Fibroblast of skin of right biceps (primary cell): ENCODE measurements at places on chromosomes 7 and 10.

GRCh38 chr7:98203261-98203963 is 7.8 kb upstream of the BHLHA15 start:
- DNase-seq, result no peak

- no peak for DNase-seq
These were observed 270.1 kb downstream of the CACNA2D1 start for GRCh38 chr7:82173400-82174021.

DNA sequence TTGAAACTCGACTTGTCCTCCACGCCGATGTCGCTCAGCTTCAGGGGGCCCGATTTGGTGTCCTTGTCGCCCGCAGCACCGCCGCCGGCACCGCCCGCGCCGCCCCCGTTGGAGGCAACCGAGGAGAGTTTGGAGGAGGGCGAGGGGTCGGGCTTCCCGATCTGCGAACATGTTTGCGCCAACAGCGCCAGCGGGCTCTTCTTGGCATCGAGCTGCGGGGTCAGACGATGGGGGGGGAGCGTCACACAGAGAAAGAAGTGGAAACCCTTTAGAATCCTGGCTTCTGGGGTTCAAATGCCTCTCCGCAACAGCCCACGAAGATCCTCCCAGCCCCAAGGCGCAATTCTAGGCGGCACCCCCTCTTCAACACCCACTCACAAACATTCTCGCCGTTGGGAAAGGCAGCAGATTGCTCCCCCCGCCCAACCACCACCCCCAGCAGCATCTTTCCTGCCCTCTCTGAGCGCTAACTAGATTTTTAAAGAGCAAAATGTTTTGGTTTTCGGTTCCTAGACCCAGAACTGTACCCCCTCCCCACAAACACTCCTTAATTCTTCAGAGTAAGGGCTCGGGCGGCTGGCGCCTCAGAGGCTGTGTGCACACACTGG is 1.3 kb downstream of the ZNF503 start:
- DNase-seq, result no peak

GRCh38 chr7:52689912-52690311 is 345.5 kb upstream of the POM121L12 start:
- no peak for DNase-seq

GRCh38 chr7:147492606-147493005 is 1098.0 kb upstream of the C7orf33 start:
- DNase-seq, result peak; percentile 84

GRCh38 chr7:83579740-83580139 is 69.2 kb downstream of the SEMA3E start:
- peak; percentile 17 for DNase-seq

- DNase-seq, result no peak
These were observed 80.7 kb downstream of the CDK6 start for GRCh38 chr7:92755680-92756079.

- no peak for DNase-seq
These were observed 48.0 kb upstream of the SP8 start for GRCh38 chr7:20834656-20835055.

GRCh38 chr7:77337456-77337990 is 78.6 kb downstream of the GSAP start:
- no peak for DNase-seq

- DNase-seq, result no peak
These were observed 63.4 kb downstream of the KIAA1549 start for GRCh38 chr7:138917771-138918170.

DNA sequence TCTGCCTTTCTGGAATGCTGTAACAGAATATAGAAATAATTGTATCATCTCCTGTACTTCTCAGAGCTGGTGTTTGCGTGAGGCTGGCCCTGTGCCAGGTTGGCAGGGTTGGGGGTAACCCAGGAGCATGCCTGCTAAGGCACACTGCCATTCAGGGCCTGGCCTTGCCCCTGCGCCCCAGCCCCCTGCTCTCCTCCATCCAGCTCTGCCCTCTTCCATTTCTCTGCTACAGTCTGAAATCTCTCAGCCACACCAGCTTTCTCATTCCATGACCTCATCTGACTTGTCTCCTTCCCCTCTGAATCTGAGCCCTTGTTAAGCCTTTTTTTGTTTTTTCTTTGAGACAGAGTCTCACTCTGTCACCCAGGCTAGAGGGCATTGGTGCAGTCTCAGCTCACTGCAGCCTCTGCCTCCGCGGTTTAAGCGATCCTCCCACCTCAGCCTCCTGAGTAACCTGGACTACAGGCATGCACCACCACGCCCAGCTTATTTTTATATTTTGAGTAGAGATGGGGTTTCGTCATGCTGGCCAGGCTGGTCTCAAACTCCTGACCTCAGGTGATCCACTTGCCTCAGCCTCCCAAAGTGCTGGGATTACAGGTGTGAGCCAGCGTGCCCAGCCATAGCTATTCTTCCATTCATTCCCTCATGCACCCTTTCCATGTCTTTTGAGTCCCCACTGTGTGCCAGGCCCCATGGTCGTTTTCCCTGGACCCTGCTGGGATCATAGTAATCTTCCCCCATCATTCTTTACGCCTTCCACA is 206.8 kb downstream of the CUX1 start:
- DNase-seq, result no peak

DNA sequence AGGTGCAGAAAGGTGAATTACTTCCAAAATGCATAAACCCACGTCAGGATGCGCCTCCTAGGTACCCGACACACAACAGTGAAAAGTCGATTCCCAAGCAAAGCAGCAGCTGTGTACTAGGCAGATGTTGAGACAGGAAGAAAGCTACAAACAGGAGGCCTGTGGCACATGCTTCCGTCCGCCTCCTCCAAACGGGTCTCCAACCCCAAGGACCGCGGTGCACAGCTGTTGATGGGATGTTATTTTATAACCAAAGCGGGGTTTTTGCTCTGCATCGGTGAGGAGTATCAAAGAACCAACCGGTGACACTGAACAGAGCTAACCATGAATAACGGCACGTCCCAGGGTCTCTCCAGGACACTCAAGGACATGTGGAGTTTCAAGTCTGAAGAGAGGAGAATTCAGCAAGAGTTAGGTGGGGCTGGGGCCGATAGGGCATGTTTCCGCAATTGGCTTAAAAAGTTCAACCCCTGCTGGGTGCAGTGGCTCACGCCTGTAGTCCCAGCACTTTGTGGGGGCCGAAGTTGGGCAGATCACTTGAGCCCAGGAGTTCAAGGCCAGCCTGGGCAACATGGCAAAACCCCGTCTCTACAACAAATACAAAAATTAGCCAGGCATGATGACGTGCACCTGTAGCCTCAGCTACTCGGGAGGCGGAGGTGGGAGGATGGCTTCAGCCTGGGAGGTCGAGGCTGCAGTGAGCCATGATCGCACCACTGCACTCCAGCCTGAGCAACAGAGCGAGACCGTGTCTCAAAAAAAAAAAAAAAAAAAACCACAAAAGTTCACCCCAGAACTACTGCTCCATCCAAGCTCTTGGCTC is 108.0 kb downstream of the SMURF1 start:
- DNase-seq, result no peak

GRCh38 chr10:74118804-74119203 is 31.8 kb downstream of the AP3M1 start:
- DNase-seq, result no peak

DNA sequence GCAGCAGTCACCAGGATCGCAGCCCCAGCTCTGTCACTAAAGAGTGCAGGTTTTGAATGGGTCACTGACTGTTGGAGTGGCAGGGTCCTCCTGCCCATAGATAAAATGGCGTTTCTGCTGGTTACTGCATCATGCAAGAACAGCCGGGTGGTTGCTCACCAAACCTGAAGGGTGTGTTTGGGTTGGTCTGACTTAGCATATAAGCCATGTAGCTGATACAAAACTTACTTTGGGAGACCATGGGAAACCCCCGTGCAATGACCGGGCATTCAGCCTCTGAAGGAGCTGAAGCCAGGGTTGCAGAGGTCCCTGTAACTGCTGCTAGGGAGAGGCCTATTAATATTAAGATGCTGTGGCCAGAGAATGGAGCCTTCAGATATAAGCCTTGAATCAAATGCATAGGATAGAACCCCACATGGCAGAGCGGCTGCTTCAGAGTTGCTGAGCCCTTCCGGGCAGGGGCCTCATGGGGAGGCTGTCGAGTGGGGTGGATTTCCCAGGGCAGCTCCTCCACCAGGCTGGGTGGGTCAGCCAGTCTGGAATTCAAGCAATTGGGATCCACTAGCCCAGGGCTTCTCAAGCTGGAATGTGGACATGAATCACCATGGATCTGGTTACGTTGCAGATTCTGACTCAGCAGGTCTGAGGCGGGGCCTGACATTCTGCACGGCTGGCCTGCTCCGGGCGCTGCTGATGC is 70.9 kb upstream of the CTBP2 start:
- DNase-seq, result peak; percentile 96

DNA sequence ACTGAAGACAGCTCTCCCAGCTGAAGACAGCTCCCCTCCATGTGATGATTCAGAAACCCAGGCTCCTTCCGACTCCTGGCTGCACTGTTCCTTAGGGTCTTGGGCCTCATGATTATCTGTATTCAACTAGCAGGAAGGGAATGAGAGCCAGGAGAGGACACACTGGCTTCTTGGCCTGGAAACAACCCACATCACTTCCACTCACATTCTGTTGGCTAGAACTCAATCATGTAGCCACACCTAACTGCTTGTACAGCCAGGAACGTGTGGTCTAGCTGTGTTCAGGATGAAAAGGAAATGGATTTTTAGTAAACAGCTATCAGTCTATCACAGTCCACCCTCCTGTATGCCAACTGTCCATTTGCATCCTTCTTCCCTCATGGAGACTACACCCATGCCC is 30.5 kb upstream of the XPNPEP1 start:
- DNase-seq, result no peak

- no peak for DNase-seq
These were observed 585.9 kb upstream of the GHITM start for GRCh38 chr10:83553366-83553765.

- DNase-seq, result peak; percentile 9
These were observed 14.8 kb downstream of the BBS9 start for GRCh38 chr7:33143996-33144718.

GRCh38 chr10:130547368-130547767 is 411.2 kb downstream of the GLRX3 start:
- no peak for DNase-seq

DNA sequence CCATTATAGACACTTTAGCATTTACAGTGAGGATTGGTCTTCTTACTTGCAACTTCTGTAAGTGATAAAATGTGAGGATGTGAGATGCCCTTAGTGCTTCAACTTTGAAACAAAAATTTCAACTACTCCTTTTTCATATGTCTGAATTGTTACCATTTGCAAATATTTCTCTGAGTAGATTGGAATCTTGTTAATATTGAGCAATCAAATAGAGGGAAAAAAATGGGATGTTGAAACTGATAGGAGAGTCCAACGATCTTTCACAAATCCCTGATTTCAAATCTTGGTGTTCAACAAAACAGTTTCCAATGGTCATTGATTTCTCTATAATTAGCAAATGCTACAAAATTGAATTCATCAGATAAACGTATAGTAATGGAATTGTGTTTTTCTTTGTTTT is 5.5 kb upstream of the SNX10 start:
- no peak for DNase-seq

DNA sequence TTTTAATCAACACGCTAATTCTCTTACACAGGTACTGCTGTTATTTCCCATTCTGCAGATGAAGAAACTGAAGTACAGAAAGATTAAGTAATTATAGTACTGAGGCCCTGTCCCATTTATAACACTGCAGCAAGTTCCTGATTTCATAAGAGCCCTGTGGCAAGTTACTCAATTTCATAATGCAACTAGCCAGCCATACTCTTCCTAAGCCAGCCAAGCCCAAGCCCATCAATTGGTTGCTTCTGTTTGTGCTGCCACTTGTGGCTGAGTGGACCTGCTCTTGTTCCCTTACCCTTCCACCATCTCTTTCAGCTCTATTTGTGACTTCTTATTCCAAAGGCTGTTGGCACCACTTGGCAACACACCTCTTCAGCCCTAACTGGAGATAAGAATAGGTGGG is 19.7 kb upstream of the PRPF18 start:
- no peak for DNase-seq

DNA sequence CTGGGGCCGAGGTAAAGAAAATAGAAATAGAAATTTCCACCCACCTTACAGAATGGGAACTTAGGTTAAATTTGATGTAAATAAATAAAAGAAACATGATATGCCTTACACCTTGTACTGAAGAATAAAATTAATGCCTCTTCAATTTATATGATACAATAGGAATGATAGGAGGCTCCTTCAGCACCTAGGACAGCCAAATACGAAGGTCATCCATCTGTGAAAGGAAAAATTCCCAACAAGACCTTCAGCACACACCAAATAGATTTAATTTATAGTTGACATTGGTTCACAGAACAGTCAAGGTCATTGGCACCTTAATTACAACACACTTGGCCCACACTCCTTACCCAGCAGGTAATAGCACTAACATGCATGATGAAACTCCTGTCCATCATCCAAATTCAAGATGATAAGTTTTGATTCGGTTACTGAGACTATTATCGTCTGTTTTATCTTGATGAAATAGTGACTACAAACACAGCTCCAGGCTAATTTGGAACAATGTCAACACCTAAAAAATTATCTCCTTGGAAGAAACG is 250.9 kb downstream of the SNX13 start:
- DNase-seq, result no peak

GRCh38 chr7:149004405-149005370 is 23.6 kb downstream of the PDIA4 start:
- DNase-seq, result no peak

GRCh38 chr7:76282344-76283253 is 19.9 kb upstream of the HSPB1 start:
- DNase-seq, result no peak

GRCh38 chr7:90166153-90166552 is 11.9 kb downstream of the STEAP1 start:
- no peak for DNase-seq

GRCh38 chr10:1402816-1403507 is 334.4 kb downstream of the ADARB2 start:
- DNase-seq, result no peak

GRCh38 chr10:114095559-114096337 is 52.1 kb downstream of the ADRB1 start:
- peak; percentile 24 for DNase-seq

GRCh38 chr7:98234429-98235147 is 17.4 kb downstream of the TECPR1 start:
- DNase-seq, result no peak

DNA sequence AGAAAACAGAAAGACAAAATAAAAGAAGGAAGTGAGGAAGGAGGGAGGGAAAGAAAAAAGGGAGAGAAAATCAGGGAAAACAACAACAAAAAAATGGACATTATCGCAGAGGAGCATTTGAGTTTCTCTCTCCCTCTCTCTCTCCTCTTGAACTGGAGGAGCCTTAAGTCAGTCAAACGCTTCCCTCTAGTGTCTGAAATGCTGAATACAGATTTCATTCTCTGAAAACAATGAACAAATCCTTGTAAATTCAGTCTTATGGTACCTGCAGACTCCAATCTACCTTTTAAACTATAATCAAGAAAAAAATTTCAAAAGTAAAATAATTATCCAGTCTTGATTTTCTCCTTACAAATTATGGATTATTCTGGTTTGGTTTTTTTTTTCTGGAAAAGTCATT is 89.2 kb upstream of the PFKP start:
- peak; percentile 68 for DNase-seq
